Erythroblast (primary cell): ENCODE measurements at places on chromosomes 11 and 22.
A peak's percentile ranks its signal among the peaks of the same experiment; 100 is the strongest.

DNA sequence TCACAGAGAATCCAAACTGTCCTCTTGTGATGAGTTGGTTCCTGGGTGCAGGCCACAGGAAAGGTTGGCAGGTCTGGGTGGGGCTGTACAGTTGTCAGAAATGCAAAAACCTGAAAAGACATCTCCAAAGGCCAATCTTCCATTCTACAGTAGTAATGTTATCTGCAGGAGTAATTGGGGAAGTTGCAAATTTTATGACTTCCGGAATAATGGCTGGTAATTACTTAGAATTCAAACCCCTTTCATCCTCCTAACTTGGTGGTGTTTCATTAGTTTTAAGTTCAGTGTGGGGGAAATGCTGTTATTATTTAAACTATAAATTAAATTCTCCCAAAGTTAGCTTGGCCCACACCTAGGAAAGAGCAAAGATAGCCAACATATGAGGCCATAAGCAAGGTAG lies 64.7 kb upstream of the FAT3 start:
- no peak for DNase-seq

DNA sequence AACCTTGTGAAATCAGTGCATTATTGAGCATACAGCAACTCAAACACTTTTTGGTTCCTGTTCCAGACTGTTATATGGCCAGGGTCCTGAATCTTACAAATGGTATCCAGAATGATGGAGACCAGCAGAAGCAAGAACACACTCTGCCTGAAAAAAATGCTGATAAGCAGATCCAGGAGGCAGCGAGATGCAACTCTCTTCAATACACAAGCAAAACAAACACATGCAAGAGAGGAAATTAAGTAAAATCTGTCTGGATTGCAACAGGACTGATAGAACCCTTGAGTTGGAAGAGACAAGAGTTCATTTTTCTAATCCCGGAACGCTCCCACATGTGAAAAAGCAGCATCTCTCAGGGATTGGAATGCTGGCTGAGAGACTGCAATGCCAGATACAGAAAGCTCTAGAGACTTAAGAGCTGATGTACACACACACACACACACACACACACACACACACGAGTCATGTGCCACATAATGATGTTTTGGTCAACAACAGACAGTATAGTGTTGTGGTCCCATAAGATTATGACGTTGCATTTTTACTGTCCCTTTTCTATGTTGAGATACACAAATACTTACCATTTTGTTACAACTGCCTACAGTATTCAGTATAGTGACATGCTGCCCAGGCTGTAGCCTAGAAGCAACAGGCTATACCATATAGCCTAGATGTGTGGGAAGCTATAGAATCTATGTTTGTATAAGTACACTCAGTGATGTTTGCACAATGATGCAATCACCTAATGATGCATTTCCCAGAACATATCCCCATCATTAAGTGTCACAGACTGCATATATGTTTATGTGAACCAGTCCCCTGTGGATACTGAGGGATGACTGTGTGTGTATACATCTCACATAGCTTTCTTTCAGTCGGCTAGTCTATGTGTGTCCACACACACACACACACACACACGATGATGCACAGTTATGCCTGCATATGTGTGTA lies 406.6 kb downstream of the LARGE1 start:
- DNase-seq: no peak

DNA sequence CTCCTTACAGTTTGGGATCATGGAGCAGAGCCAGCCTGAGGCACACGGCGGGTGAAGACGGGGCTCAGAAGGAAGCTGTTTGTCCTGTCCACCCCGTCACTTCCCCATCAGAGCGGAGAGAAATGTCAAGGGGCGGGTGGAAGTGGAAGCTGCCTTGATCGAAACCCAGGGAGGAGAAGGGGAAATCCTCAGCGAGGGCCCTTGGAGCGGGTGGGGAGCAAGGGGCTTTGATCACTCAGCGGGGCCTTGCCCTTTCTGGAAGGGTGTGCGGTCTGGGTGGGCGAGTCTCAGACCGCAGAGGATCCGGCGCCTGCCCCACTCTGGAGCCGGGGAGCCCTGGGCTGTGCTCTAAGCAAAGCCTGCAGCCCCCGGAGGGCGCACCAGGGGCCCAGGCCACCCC lies 320.4 kb downstream of the NTM start:
- no peak for DNase-seq

DNA sequence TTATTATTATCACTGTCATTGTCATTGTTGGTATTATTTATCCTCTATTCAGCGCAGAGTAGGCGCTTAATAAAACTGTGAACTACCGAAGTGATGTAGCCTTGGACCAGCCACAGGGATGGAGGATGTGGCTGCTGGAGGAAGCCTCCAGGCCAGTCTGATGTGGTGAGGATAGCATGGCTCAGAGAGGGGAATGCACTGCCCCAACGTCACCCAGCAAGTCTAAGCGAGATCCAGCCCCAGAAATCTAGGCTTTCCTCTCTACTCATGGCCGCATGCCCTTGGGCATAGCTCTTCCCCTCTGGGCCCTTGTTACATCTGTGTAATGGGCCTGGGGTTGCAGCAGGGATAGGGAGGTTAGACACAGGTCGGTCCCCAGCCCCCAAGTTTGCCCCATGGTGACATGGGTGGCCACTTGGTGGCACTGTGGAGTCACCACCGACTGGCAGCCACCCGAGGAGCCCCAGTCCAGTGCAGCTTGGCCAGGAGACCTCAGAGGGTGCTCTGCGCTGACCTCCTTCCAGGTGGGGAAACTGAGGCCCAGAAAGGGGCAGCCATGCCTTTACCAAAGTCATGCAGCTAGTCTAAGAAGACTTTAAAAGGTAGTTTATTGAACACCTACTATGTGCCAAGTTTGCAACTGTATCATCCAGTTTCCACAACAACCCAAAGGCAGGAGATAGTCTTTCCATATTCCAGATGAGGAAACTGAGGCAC lies 395.7 kb downstream of the MN1 start:
- peak; percentile 67 for DNase-seq
